Activated T-cell treated with anti-CD3 and anti-CD28 coated beads for 4 hours (primary cell): ENCODE measurements at places on chromosomes 1 and 21.

DNA sequence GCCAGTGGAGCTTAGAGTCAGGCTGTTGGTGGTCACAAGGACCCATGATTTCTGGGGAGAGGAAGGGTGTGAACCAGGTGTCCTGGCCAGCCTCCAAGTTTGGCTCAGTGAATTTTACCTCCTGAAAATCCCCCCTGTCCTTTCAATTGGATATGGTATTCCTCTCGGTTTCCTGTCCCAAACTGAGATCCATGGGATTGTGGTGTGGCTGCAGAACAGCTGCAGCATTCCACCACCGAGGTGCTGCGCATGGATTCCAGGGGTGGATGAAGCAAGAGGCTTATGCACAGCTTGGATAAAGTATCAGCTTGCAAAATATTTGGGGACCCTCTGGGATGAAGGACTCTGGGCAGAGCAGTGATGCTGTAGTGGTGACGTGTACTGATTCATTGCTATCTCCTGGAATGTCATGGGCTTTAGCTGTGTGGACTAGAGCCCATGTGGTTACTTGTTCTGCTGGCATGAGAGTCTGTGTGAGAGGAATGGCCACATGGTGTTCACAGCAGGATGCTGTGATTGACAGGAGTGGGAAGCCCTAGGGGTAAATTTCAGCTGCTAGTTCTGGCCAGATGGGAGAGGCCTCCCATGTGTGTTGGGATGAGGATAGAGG is 148.7 kb upstream of the SPAG17 start:
- no peak for DNase-seq

DNA sequence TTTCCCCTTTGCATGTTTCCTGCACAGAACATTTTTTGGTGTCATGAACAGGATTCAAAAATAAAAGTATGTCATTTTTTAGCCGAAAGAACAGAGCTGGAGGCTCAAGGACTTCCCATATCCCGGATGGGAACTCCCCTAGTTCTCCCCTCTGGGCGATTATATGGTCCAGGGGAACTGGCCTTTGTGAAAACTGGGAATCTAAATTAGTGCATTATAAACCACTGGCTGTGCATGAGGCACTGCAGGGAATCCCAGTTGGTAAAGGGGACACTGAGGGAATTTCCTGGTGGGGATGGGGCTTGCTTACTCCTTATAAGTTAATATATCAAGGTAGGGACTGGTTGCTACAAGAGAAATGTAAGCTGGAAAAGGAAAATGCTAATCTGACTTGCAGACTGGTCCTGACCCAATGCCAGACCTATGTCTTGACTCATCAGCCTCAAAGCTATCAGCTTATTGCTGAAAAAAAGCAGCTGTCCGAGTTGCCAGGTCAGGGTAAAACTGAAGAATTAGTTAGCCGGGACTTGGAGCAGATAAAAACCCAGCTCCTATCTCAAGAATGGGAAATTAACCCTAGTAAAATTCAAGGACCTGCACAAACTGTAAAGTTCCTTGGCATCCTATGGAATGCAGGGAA is 122.6 kb downstream of the FCRL5 start:
- DNase-seq = no peak

DNA sequence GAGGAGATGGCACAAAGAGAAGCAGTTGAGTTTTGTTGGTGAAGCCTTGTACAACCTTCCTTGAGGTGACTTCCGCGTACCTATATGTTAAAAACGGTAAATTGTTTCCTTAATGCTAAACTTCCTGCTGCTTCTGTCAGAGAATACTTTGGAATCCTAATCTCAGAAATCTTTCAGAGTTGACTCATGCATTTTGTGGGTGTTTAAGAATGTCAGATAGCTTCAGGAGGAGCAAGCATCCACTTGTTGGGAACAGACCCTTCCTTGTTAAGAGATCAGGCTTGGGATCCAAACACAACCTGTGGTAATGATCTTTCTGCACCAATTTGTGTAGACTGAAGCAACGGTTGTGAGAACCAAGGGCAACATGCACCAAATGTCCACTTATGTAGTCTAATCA is 29.5 kb downstream of the AK4 start:
- no peak for DNase-seq

GRCh38 chr1:187509091-187509490 is 680.3 kb downstream of the PLA2G4A start:
- DNase-seq = no peak

GRCh38 chr1:4090976-4091660 is 191.0 kb upstream of the C1orf174 start:
- DNase-seq = no peak

GRCh38 chr21:45581322-45581712 is 39.1 kb upstream of the SLC19A1 start:
- DNase-seq = no peak

- no peak for DNase-seq
These were observed 956 bp upstream of the SCAF4 start for GRCh38 chr21:31732597-31733550.

DNA sequence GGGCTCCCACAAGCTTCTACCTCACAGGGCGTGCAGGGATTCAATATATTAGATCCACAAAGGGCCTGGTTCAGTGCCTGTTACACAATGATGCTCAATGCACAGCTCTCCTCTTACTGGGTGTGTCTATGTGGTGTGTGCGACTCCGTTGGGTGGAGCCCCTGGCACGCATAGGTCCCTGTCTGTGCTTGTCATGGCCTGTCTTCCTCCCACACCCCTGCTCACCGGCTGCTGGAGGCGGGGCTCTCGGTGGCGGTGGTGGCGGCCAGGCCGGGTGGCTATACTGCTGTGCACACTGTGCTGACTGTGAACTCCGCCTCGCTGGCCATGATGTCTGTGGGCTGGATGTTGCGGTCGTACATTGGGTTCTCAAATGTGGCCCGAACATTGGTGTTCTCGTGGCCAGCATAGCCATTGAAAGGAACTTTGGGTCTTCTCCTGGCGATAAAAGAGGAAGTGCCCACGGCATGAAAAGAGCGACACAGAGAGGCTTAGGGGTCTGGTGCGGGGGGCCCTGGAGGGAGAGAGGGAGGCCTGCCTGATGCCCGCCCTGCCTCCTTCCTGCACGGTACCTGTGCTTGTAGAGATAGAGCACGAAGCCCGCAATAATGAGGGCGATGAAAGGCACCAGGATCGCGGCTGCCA is 46.9 kb downstream of the ZSCAN20 start:
- no peak for DNase-seq

GRCh38 chr1:69585666-69586065 is 17.9 kb downstream of the LRRC7 start:
- no peak for DNase-seq

DNA sequence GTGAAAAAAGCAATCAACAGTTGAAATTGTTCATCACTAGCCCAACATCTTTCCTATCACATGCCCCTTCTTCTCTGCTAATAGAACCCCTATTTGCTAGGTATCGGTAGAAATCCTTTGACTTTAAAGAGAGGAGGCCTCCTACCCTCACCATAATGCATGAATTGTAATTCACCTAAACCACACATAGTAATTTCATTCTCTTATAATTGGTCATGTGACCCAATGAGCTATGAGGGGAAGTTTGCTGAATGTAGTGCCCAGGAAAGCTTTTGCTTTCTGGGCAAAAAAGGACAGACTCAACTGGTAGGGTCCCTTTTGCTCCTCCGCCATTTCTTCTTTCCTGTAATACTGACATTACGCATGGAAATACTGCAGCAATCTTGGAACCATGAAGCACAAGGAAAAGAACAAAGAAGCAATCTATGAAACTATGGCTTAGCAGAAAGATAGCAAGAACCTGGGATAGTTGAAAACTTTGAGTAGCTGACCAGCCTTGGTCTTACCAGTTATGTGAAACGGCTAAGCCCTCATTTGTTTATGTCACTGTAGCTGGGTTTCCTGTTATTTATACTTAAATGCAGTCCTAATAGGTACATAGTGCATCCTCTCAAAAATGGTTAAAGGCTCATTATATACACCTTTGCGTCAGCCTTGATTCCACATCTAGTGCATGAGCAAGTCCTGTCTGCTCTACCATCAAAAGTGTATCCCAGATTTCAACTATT is 10.2 kb upstream of the CHI3L2 start:
- no peak for DNase-seq

- DNase-seq = no peak
These were observed 214.6 kb upstream of the NCAM2 start for GRCh38 chr21:20783611-20784010.

- no peak for DNase-seq
These were observed 43.0 kb downstream of the TRIM33 start for GRCh38 chr1:114468047-114468446.

GRCh38 chr1:216682752-216683151 is 40.5 kb downstream of the ESRRG start:
- no peak for DNase-seq

DNA sequence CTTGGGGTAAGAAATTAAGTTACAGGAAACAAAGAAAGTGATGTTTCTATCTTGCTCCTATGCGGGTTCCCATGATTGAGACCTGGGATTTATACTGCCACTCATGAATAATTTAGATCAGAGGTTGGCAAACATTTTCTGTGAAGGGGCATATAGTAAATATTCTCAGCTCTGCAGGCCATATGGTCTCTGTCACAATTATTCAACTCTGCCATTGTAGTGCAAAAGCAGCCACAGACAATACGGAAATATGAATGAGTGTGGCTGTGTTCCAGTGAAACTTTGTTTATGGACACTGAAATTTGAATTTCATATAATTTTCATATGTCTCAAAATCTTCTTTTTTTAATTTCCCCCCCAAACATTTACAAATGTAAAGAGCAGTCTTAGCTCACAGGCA is 127.2 kb downstream of the FOXD2 start:
- no peak for DNase-seq

GRCh38 chr1:102858695-102859094 is 249.6 kb downstream of the COL11A1 start:
- DNase-seq = no peak

- no peak for DNase-seq
These were observed 15.3 kb upstream of the KLHDC8A start for GRCh38 chr1:205371871-205372660.

- no peak for DNase-seq
These were observed 10.7 kb downstream of the AUNIP start for GRCh38 chr1:25848531-25848930.

- DNase-seq = no peak
These were observed 366.9 kb downstream of the DPYD start for GRCh38 chr1:97553971-97554370.

- DNase-seq = no peak
These were observed 96.2 kb downstream of the GALNT2 start for GRCh38 chr1:230163205-230163604.

GRCh38 chr21:42569732-42570301 is 56.2 kb downstream of the SLC37A1 start:
- no peak for DNase-seq

GRCh38 chr21:43717166-43717853 is 1.6 kb upstream of the PDXK start:
- DNase-seq = no peak
